ENCODE measurements at places on chromosomes 5 and 9. TPM values are rescaled to one million over a fixed set of nuclear protein-coding genes. Genes with fewer than 3 reads are reported as not detected.

The TAF11L10 gene
- not detected for total RNA-seq

The DCAF10 gene
- total RNA-seq = 27.6 TPM

The DBH gene
- not detected for total RNA-seq

The MSMP gene
- not detected for total RNA-seq

The WDR38 gene
- total RNA-seq = not detected

The MEIKIN gene
- total RNA-seq = 1.7 TPM

The ENG gene
- total RNA-seq = 0.16 TPM

The NDUFA8 gene
- total RNA-seq = 18.2 TPM

The TMEM174 gene
- total RNA-seq = not detected

The RNF180 gene
- 102 TPM for total RNA-seq

The PLAC8L1 gene
- total RNA-seq = not detected

The DYNC2I2 gene
- 32.0 TPM for total RNA-seq

GRCh38 chr5:151808451-151809169 is 36.9 kb downstream of the G3BP1 start:
- no peak for DNase-seq

GRCh38 chr9:136047076-136047774 is 47.9 kb downstream of the NACC2 start:
- DNase-seq = no peak

- no peak for DNase-seq
Measured at GRCh38 chr5:1728846-1729245, 70.8 kb downstream of the MRPL36 start.

- DNase-seq = no peak
Measured at GRCh38 chr5:73354406-73354805, 94.2 kb downstream of the FOXD1 start.

DNA sequence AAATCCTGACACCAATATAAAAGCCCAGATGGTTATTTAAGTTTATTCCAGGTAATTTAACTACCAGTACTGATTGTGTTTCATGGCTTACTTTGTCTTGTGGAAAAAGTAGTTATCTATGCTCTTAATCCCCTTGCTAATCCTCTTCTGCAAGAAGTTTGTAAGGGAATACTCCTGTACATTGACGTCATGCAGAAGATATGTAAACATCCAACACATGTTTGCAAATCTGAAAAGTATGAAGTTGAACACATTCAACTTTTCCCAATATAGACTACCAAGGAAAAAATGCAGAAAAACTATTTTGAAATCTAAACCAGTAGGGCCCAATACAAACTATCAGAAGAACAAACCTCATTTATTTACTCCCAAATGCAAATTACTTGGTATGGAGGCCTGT is 56.3 kb upstream of the ELL2 start:
- no peak for DNase-seq

DNA sequence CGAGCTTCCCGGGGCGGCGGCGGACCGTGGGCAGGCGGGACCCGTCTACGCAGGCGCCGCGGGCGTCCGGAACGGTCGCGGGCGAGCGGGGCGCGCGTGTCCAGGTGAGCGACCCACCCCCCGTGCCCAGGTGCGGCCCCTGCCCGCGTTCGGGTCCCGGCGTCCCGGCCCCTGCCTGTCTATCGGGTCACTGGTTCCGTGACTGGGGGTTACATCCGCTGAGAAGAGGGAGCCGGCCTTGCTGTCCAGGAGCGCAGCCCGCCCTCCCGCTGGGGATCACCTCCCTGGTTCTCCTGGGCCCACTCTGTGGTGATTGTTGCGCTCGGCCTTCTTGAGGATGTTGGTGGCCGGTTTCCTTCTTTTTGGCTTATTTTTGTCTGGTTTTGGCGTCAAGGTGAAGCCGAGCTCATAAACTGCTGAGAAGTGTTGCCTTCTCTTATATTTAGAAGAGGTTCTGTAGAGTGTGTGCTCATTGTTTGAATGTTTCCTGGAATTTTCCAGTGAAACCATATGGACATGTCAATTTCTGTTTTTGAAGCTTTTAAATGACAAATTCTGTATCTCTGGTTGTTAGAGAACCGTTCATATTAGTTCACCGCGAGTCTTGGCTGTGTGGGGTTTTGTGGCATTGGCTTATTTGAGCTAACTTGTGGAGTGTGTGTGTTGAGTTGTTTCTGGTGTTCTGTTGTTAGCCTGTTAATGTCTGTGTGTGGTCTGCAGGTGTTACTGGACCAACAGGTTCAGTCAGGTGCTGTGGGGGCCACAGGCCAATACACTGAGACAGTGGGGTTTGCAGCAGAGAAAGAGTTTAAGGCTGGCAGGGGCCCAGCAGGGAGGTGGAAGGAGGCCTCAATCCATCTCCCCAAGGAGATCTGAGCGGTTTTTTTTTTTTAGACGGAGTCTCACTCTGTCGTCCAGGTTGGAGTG is 621 bp downstream of the CEP72 start:
- no peak for DNase-seq

DNA sequence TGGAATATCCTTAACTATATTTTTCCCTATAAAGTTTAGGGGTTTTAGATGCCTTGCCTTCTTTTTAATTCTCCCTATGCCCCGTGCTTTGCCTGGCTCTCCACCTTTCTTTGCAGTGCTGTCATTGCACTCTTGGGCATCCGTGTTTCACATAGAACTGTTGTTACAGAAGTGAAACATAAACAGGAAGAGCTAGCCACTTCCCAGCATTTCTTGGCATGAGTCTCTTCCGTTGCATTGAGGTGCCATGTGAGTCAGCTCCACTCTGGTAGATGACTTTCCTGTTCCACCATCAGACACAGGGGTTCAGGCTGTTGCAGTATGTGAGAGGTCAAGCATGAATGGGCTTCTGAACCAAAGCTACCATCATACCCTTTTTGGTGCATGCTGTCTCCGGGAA is 73.4 kb downstream of the ANGPTL2 start:
- DNase-seq = no peak

DNA sequence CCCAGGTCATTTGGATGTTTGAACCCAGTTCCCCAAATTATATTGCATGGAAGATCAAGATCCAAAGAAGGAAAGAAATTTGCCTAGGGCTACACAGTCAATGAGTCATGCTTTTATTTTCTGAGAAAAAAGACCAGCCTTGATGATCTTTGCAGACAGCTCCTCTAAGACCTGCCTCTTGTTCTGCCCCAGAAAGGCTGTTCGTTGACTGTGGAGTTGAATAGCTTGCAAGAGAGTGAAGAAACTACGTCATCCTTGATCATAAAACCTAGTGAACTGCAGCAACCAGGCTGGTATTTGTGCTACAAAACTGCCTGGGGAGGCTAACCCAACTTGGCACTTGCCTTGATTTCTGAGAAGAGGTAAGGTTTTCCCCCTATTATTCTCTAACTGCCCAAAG is 263.9 kb downstream of the PAPPA start:
- DNase-seq = no peak

DNA sequence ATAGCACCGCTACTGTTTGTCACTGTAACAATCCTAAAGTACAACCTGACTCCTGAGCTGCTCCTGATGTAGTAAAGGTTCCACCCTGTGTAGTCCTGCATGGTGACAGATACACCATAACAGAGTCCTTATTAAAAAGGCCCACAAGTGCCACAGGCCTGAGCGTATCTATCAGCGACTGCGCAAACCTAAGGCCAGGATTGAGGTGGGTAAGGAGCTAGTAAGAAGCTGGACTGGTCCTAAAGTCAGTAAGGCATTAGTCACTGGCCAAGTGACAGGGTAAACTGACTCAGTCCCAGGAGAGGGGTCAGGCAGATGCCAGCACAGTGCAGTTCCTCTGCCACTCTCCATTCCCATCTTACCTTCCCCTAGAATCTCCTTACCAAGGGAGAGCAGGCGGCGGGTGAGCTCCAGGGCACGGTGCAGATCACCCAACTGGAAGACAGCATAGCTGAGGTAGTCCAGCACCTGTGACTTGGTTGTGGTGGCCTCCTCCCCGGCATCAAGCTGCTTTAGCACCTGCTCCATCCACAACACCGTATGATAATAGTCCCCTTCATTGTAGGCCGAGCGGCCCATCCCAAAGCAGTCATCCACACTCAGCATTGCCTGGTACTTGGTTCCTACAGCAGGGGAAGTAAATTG is 17.6 kb downstream of the P4HA2 start:
- no peak for DNase-seq

GRCh38 chr5:98904780-98905179 is 24.0 kb downstream of the CHD1 start:
- no peak for DNase-seq

DNA sequence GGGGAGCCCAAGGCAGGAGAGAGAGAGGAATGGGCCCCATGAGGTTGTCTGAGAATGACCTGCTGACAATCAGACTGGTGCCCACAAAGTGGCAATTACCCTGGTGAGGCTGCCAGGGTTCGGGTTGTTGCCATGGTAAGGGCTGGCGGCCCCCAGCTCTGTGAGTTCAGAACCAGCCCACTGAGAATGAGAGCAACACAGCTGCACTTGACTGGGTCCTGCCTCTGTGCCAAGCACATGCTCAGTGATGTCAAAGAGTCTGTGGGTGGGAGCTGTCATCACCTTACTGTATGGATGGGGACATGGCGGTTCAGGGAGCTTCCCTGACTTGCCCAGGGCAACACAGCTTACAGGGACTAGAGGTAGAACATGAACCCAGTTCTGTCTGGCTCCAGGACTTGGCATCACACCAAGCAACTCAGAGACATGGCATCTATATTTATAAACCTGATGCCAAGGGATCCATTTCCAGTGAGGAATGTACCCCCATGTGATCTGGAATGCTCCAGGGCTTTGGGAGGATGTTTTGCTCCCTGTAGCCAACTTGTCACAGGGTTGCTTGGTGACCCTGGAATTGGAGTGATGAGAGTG is 38.2 kb upstream of the TEX48 start:
- no peak for DNase-seq

DNA sequence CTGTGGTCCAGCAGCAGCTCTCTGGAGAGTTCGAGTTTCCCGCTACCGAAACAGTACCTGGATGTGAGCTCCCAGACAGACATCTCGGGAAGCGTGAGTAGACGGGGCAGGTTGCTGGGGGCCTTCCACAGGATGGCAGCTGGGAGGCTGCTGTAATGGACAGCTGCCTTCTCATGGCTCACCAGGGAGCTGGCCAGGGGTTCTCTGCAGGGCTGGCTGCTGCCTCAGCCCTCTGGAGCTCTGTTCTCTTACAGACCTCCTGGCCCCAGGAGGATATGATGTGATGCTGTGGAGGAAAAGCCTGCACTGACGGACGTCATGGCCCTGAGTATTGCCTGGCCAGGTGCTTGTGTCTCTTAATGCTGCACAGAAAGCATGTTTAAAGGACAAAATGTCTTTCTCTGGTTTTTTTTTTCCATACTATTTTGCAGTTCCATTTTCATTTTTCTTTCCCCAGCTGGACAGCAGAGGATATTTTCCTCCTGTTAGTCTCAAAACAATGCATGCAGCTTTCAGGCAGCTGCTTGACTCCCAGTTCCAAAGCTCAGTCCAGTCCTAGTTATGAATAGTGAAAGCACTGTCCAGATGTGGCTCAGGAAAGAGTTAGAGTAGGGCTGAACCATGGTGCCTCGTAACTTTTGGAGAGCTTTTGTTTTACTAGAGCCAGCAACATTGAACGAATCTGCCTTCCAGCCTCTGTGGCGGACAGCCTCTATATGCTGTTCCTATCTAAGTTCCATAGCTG is 77.5 kb upstream of the RARS1 start:
- DNase-seq = no peak

- DNase-seq = no peak
Measured at GRCh38 chr5:132459031-132459982, 31.3 kb downstream of the IRF1 start.

DNA sequence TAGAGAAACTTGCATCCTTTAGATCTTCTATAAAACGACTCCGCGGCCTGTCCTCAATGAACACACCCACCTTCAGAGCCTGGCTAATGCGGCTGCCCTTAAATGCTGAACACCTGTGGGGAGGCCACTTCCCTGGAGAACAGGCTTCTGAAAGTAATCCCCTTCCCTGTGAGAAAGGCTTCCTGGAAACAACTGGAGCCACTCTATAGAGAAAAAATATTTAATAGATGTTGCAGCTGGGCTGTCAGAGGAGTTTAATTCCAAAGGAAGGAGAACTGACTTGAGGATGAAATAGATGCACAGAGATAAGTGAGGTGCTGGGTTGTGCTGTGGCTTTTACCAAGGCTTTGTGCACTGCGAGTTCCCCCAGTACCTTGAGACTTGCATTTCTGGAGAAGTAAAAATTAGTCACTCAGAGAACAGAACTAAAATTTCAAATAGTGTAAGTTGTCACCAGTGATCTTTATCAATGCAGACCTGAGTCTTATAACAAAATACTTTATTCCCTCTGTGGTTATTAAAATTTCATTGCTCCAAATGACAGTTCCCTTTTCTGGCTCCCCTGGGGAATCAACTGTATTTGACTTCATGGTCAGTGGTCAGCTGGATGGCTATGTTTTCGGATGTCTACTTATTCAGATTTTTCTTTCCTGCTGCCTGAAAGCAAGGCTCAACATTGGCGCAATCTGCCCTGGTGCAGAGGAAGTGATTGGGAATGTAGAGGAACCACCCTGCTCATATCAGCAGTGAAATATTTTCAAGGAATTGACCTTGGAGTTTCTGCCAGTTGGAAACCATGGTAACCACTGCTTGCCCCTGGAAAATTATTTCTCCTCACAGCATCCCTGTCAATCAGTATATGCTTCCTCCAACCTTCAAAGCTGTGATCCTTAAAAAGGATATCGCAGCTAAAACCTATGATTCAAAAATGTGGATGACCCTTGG is 238.8 kb downstream of the SMARCA2 start:
- DNase-seq = no peak

DNA sequence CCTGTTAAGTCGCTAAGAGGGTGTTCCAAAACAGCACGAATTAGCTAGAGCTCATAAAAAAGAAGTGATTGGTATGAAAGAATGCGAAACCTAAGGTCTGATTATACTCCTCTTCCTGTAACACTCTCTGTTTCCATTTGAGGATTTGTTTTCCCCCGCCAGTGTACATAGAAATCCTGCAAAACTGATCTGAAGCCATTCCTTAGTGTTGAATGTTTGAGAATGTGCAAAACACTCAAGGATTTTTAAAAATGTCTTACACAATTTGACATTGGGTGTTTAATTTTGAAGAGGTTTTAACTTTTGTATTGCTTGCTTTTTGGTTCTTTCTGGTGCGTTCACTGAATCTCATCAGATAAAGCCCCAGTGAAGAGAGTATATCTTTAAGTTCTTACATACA is 105.3 kb downstream of the KCNN2 start:
- DNase-seq = no peak

DNA sequence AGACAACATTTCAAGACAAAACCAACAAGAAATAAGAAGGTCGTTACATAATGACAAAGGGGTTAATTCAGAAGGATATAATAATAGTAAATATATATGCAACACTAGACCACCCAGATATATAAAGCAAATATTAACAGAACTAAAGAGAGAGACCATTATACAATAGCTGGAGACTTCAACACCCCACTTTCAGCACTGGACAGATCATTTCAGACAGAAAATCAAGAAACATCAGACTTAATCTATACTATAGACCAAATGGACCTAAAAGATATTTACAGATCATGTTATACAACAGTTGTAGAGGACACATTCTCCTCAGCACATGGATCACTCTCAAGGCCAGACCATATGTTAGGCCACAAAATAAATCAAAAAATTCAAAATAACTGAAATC is 26.8 kb downstream of the CERT1 start:
- no peak for DNase-seq
